SK-N-SH (cell line): ENCODE measurements at places on chromosomes 3 and 15. TPM values are rescaled to one million over a fixed set of nuclear protein-coding genes. Genes with fewer than 3 reads are reported as not detected.

GRCh38 chr3:149551500-149551899 lies 77.0 kb downstream of the TM4SF4 start:
- no peak for DNase-seq

Gene NDUFB4
- polyA plus RNA-seq: 239 and 332 TPM in 2 replicates

Gene ISL2
- 3.5 and 6.0 TPM in 2 replicates for polyA plus RNA-seq

DNA sequence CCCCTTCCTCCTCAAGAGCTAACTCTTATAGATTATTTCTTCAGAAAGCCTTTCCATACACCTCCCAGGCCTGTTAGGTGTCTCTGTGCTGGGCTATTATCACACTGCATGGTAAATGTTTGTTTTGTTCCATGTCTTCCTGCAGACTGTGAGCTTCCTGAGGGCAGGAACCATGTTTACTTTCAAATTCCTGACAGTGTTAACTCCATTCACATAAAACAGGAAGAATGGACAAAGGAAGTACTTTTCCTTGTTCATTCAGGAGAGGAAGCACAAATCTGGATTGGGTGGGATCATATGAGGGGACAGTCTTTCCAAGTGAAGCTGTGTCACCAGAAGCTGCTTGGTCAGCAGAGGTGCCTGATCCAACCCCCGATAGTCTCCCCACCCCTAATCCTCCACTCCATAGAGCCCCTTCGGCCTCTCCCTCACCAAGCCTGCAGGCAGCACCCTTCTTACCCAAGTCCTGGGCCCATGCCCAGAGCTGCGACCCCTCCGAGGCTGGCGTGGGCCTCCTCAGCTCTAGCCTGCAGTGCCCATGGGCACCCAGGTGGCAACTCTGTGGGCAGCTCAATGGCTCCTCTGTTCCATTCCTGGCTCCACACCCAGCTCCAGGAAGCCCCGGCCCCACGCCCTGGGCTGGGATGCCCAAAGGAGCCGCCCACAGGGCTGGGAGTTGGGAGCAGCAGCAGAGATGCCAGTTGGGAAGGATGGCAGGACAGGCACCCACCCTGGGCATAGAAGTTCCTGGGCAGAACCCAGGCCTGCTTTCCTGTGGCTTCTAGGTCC lies 6.9 kb downstream of the SHF start:
- DNase-seq: no peak

DNA sequence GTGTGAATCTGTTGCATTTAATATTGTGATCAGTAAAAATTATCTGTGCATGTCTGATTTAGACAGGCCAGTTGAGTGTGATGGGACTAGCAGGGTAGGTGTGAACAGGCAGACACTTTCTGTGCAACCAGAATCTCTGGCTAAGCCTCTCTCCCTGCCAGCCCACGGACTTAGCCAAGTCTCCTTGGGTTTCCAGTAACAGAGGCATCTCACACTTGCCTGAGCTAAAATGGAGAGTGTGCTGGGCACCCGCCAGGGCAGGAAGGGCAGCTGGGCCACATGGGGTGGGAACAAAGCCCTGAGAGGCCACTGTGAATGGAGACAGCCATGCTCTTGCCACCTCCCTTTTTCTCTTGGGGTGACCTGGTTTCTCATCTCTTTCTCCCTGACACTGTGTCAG lies 12.5 kb upstream of the RPS27L start:
- no peak for DNase-seq

DNA sequence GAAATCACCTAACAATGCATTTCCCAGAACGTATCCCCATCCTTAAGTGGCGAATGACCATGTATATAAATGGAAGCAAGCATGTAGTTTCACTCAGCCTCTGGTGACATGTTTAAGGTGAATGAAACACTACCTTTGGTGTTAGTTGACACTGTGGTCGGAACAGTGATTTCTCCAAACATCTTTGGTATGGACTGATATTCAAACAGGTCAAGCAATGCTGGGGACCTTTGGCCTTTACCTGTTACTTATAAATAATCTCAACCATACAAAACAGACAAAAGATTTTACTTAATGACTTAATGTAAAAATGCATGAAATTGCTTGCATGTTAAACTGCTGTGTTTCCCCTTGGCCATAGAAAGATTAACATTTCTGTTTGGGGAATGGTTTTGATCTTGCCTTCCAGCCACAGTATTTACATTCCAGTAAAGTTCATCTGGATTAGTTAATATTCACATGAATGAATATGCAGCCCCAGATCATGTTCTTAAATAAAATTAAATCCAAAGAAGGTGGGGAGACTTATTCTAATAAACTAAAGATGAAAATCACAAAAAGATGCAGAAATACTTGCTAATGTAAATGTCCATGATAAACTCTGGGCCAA lies 74.4 kb upstream of the HES1 start:
- DNase-seq: no peak
